Hematopoietic multipotent progenitor cell (in vitro differentiated cells): ENCODE measurements at places on chromosomes 5 and 9.

GRCh38 chr5:69130241-69130640 is 36.4 kb downstream of the SLC30A5 start:
- DNase-seq, result no peak

GRCh38 chr5:84286662-84287061 is 98.0 kb downstream of the EDIL3 start:
- DNase-seq, result no peak

DNA sequence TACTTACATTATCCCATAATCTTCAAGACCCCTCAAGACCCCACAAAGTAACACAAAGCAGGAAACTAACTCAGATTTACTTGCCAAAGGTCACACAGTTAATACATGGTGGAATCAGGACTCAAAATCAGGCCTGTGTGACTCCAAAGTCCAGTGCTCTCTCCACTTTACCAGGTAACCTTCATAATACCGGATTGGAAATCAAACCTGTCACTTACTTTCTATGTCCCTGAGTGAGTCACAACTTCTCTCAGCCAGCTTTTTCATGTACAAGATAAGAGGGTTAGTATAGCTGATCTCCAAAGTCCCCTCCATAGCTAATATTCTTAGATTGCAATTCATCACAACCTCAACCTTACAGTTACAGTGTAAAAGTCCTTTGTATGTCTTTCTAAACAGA is 17.1 kb downstream of the STRBP start:
- DNase-seq, result no peak

DNA sequence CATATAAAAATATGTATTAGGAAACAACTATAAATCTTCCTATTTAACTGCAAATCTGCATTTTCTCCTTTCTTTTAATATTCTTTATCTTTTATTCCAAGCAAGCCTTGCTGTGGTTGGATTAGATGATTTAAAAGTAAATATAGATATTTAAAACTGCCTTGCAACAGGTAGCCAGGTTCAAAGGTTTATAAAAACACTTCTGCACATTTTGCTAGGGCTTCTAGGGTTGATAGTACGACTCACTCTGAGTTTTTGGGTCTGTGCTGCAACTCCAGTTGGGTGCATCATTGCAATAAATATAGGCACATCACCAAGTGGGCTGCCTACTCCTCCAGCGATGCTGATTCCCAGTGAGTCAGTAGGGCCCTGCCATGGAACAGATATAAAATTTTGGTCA is 167.7 kb downstream of the MPDZ start:
- no peak for DNase-seq

DNA sequence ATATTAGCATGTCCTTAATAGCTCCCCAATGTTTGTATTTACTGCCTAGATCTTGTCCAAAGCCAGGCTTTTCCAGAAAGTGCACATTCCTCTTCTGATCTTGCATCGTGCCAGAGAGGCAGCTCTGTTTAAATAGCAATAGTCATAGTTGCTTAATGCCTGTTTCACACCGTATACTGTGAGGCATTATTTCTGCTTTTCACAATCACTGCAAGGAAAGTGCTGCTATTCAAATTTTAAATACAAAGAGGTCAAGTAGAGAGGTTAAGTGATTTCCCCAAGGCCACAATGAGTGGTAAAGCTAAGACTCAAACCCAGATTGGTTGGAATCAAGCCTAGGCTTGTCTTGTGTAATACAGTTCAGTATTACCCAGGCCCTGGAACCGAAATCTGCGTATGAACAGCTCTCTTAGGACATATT is 153.6 kb downstream of the SNX18 start:
- DNase-seq, result no peak

- DNase-seq, result no peak
These were observed 21.3 kb downstream of the AKNA start for GRCh38 chr9:114366334-114367128.

DNA sequence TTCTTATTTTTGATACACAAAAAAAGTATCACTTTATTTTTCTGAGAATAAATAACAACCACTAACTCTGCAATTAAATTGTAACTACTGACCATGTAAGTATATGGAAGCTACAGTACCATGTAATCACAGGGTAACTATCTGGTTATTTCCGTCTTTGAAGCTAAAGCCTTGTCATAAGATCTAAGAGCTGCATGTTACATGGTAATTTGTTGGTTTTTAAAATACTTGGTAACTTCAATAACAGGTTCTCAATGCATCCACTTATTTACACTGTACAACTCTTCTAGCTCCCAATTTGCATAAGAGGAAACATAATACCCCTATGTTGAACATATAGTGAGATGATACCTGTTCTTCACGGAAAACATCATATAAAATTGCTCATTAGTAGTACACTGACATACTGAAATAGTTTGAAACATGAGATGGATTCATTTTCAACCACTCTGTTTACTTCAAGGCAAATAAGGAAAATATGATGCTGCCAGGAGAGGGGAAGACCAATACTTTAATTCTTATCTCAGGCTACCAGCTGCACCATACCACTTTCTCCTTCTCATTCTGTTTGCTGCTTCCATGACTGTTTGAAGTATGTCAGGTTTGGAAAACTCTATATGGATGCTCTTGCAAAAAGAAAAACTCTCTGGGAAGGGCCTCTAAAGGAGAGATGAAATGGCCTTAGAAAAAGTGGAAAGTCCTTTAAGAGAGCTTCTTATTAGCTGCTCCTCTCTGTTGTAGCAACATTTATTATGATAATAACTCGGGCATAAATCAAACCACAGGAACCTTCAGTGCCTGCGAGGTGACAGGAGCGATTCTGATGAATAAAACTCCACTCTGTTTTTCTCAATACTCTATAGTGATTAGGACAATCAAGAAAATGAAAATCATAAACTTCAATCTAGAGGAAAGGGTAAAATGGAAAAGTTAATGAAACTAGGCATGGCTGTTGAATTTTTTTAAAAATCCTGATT is 150.2 kb downstream of the KIAA0825 start:
- no peak for DNase-seq

DNA sequence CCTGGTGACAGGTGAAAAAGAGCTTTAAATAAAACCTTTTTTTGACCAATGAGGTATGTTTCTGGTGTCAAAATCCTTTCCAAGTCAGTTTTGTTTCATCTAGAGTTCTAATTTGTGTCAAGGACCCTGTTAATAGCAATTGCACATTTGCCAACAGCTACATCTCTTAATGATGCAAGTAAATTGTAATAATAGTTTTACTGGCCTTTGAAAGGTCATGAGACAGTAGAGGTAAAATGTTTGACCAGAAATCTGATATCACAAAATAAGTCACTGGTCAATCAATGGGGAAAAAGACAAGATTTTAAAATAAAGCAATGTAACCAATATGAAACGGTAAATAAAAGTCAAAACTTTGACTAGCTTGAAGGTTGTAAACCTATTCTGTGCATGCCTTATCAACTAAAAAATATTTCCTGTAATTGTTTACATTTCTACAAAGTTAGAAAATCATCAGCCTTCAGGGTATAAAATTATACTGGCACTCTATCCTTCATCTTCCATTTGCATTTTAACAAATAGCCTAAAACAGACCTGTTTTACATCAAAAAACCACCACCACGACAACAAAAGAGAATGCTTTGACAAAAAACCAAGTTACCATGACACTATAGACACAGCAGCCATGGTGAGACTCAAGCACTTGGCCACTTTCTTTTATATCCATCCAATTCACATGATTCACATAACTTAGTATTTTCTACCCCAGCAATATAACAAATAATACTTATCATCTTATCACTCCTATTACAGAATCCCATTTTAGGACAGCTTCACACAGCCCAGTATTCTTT is 3.0 kb downstream of the NADK2 start:
- DNase-seq, result no peak

DNA sequence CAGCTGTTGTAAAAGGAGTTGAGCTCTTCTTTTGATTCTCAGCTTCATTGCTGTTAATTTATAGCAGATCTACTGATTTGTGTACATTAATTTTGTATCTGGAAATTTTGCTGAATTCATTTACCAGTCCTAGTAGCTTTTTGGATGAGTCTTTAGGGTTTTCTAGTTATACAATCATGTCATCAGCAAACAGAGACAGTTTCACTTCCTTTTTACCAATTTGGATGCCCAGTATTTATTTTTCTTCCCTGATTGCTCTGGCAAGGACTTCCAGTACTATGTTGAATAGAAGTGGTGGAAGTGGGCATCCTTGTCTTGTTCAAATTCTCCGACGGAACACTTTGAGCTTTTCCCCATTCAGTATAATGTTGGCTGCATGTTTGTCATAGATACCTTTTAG is 398.9 kb upstream of the POU5F2 start:
- no peak for DNase-seq

GRCh38 chr5:43037636-43038495 is 2.3 kb downstream of the ANXA2R start:
- DNase-seq, result peak; percentile 65

DNA sequence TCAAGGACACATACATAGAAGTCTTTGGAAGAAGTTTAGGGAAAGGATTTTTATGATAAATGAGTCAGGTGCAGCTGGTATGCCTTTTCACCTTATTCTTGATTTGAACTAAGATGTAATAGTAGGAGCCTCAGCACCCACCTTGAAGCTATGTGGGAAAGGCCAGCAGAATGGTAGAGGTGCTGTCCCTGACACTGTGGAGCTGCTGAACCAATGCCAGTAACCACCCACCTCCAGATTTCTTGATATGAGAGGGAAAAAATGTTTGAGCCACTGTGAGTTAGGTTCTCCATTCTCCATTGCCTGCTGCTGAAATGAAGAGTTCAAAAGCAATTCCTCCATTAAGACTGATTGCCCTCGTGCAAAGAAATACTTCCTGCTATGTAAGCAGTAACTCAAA is 12.2 kb upstream of the HMGCR start:
- DNase-seq, result no peak

- DNase-seq, result no peak
These were observed 166.1 kb downstream of the BNC2 start for GRCh38 chr9:16704116-16705110.

DNA sequence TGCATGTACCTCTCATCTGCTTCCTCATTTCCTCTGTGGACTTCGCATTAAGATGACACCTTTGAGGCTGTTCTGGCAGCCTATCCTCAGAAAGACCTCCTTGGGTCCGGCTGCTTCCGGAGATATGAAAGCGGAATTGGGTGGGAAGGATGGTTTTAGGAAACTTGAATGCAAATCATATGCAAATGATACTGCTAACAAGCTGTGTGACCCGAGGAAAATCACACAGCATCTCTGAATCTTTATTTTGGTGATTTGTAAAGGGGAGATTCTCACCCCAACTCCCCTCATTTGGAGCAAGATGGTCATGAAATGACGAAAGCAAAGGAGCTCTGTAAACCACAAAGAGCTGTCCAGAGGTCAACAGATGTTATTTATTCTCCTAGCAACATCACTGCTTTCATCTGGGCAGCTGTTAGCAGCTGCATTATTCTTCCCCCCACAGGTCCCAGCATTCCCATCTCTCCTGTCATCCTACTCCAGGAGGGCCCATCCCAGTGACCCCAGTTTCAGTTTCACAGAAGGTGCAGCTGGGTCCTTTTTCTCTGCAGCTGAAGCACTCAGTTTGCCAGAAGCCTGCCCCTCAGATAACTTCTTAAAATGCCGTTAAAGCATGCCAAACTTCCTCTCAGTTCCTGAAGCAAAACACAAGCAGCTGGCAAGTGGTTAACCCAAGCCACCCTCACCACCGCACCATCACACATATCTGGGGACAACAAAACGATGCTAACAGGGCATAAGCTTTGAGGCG is 269.5 kb downstream of the SEC61B start:
- peak; percentile 48 for DNase-seq

- no peak for DNase-seq
These were observed 1767.7 kb downstream of the EFNA5 start for GRCh38 chr5:105903069-105903468.

GRCh38 chr9:81083854-81084512 is 605.4 kb downstream of the TLE1 start:
- no peak for DNase-seq

GRCh38 chr5:91824406-91824805 is 441.3 kb upstream of the ARRDC3 start:
- no peak for DNase-seq

GRCh38 chr5:179373961-179374505 is 28.8 kb upstream of the ADAMTS2 start:
- no peak for DNase-seq

GRCh38 chr9:112863746-112864145 is 26.9 kb downstream of the SLC46A2 start:
- no peak for DNase-seq
